Right atrium auricular region (tissue), 2 donors: ENCODE measurements at places on chromosomes 5 and 9.

GRCh38 chr5:112846556-112846955 is 14.5 kb upstream of the SRP19 start:
- no peak for DNase-seq

DNA sequence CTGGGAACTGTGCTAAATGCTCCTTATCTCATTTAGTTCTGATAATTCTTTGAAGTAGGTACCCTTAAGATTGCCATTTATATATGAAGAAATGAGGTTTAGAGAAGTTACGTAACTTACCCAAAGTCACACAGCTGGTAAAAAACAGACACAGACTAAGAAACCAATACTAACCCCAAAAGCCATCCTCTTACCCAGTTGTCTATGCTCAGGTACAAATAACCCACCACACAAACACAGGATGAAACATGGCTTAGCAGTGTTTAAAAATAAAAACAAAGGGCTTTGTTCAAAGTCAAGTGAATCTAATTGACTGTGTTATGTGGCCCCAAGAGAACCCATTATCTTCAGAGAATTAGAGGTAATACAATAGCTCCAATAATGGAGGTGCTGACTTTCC is 37.0 kb upstream of the IL7R start:
- no peak for DNase-seq

GRCh38 chr9:132755096-132755495 is 84.8 kb downstream of the GTF3C4 start:
- DNase-seq: no peak

- DNase-seq: no peak
Measured at GRCh38 chr9:126475933-126476555, 137.7 kb upstream of the LMX1B start.

GRCh38 chr5:14424011-14424685 is 157.4 kb upstream of the OTULINL start:
- DNase-seq: no peak

DNA sequence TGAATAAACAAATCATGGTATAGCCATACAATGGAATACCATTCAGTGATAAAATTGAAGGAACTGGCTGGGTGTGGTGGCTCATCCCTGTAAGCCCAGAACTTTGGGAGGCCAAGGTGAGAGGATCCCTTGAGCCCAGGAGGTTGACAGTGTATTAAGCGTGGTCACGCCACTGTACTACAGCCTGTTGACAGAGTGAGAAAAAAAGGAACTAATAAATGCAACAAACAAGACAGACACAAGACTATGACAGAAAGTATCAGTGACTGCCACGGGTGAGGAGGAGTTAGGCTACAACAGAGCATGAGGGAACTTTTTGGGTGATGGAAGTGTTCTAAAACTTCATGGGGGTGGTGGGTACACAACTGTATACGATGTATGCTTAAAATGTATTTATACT is 2.2 kb downstream of the FNIP1 start:
- no peak for DNase-seq

DNA sequence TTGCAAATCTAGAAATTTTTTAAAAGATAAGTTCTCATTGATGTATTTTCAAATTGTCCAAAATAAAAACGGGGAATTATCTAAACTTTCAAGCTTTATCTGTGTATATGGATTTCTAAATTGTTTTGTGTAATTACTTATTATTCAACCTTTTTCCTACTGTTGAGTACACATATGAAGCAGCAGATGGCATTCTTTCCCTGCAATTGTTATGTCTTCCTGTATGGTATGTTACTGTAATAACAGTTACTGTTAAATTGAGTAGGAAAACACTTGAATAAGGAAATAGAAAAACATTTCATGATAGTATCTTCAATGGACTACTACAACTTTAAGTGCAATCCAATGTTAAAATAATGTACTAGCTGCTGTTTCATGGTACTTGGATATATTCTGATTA is 124.8 kb downstream of the RANBP17 start:
- no peak for DNase-seq

GRCh38 chr5:74639807-74640449 is 600 bp downstream of the ENC1 start:
- DNase-seq: no peak

- DNase-seq: no peak
Measured at GRCh38 chr5:122581629-122582028, 193.3 kb upstream of the SNX2 start.

GRCh38 chr5:9653811-9654210 is 23.7 kb upstream of the TAS2R1 start:
- no peak for DNase-seq

GRCh38 chr9:4936823-4937222 is 48.2 kb upstream of the JAK2 start:
- DNase-seq: no peak

- no peak for DNase-seq
Measured at GRCh38 chr9:110143485-110143884, 64.5 kb downstream of the C9orf152 start.

DNA sequence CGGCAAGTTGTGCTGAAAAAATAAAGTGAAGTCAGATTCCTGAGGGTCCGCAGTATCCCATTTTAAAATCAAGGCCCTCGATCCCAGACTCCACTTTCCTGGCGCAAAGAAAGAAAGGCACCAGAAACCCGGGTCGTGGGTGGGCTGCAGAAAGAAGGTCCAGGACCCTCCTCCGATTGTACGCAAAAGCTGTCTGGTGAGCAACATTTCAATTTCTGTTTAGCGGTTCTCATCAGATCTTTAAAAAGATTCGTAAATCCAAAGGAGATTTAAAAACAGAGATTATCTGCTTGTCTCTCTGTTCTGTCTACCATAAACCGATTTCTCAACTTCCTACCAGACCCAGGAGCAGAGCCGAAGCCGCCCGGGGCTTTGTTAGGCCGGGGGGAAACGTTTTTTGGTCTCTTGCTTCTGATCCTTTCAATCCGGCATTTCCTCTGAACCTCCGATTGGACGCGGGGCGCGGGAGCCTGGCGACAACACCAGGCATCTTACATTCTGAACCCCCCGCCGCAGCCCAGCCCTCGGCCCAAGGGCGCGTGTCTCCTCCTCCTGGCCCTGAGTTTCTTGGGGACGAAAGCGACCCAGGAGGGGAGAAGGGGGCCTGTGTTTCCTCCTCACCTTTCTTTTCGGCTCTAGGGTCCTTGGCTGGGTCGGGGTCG is 746 bp downstream of the NKX2-5 start:
- DNase-seq: no peak

GRCh38 chr9:99666571-99666970 is 155.1 kb upstream of the NR4A3 start:
- DNase-seq: no peak

DNA sequence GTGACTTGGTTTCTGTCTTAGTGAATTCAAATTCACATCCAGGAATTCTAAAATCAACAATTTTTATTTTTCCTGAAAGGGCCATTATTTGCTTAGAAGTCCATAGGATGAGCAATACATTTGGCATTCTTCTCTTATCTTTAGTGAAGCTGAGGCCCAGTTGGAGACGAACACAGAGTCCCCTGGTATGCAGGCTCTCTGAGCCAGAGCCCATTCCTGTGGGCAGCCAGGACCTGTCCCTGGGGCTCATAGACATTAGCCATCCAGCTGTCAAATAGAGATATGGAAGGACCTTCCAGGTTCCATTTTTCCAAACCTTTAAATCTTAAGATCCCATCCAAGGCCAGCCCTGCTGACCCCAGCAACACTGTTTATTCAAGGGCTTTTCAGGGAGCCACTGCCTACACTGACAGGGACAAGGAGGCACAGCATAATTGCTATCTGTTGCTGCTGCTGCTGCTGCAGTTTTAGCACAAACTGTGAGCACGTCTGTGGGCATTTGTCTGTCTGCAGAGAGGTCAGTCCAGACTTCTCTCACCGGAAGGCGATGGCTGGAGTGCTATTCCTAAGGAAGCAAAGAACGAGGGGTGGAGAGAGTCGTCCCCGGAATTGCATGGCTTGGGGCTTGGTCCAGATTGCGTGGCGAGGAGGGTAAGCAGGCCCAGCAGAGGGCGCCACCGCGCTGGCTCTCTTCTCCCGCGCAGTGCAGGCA is 639.0 kb downstream of the CCDC171 start:
- peak; percentile 85 for DNase-seq

GRCh38 chr9:73116031-73116430 is 35.6 kb upstream of the ANXA1 start:
- no peak for DNase-seq

DNA sequence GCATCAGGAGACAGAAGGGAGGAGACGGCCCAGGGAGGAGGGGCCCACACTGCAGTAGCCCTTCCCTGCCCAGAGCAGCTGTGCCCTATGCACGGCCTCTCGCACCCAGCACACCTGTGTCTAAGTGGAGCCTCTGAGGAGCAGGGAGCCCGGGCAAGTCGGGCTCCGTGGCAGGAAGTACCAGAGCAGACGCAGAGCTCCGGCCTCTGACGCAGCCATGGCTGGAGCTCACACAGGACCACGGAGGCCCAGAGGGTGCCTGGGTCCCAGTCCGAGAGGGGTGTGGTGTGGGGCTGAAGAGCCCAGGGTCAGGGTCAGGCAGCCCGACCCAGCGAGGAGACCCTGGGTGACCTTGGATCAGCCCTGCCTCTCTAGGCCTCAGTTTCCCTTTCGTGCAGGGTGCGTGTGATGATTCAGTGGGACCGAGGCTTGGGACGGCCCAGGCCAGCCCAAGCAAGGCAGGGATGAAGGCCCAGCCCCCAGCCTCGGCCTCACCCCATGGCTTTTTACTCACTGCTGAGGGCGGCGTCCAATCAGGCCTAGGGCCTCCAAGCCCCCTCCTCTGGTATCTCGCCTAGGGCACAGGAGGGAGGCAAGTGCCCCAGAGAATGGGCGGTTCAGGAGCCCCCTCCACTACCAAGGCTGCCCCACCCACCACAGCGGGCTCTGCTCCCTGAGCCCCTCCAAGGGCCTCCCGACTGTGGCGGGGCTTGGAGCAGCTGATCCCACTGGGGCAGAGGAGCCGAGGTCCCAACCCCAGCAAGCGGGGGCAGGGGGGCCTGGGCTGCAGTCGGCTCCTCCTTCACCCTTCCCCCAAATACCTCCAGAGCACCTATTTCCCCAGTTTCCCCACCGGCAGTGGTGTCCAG is 4.3 kb upstream of the AGPAT2 start:
- no peak for DNase-seq

DNA sequence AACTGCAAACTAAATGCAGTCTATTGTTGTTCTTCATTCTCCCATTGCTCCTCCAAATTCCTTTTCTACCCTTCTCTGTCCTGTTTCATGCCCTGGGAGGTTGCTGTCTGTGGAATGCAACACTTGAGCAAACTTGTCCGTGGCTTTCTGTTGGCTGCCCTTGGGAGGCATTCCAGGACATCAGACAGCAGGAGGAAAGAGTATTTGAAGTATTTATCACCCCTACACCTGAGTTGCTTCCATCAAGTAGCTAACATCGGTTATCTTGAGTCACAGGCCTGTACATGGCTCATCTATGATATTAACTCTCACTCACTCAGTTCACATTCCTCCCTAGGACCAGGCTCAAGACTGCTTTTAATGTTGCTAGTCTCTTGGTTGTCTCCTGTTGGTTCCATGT is 803.4 kb upstream of the CDH6 start:
- no peak for DNase-seq

DNA sequence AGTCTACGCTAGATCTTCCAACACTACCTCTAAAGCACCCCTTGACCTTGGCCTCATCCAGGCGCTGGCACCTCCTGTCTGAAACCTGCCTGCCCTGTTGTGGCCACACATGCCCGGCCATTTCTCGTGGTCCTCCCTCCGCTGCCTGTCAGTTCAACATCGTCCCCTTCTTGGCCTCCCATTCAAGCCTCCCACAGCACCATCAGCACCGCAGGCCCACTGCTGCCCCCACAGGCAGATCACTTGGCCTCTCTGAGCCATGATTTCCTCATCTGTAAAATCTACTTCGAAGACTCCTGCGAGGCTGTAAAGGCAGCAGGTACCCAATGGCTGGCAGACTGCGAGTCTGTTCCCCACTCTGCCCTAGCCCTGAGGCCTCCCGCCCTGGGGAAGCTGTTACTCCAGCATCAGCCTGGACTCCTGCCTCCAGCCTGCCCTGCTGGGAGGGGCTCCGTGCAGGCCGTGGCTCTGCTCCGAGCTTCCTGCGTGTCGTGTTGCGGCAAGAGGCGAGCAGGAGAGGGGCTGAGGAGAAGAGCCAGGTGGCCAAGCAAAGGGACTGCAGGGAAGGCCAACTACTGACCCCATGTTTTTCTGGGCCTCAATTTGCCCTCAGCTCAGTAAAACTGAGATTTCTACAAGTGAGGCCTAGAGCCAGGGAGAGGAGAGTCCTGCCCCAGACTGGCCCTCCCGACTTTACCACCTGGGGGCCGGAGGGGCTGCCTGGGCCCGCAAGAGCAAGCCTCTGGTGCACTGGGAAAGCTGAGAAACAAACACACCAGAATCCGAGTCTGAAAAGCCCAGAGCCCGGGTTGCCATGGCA is 70.5 kb upstream of the LRRTM2 start:
- DNase-seq: no peak

GRCh38 chr5:169904508-169904907 is 75.8 kb downstream of the INSYN2B start:
- no peak for DNase-seq

DNA sequence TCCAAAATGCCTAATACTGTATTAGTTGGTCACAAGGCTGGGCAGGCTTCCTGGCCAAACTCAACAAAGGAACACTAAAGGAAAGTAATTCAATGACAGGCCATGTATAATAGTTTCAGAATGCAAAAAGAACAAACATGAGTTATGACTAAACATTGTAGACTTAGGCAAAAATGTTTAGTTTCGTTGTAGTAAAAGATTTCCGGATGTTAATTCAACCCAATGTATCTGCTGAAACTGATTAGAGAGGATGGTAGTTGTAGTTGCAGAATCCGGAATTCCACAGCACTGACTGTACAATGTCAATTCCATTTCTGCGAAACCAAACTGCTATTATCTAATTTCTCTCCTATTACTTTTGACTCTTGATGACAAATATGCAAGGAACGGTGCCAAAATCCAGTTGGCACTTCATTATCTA is 117.9 kb upstream of the FST start:
- DNase-seq: no peak

GRCh38 chr9:106868565-106868964 is 5.6 kb downstream of the ZNF462 start:
- DNase-seq: peak; percentile 65

DNA sequence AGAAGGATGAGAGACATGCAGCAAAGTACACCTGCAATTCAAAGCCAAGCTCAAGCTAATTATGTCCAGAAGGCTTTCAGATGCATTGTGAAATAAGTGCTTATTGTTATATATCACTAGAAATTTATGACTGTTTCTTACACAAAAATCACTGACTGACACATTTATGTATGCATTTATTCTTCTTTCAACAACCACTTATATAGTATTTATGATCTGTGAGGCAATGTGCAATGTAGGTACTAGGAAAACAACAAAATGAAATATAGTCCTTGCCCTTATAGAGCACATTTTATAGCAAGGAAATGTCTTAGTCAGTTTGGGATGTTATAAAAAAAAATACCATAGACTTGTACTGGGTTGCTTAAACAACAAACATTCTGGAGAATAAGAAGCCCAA is 167.6 kb downstream of the YIPF5 start:
- DNase-seq: no peak
